ENCODE measurements at places on chromosomes 2 and 18. TPM values are rescaled to one million over a fixed set of nuclear protein-coding genes. Genes with fewer than 3 reads are reported as not detected.

GRCh38 chr2:66530651-66531050 is 95.7 kb downstream of the MEIS1 start:
- no peak for DNase-seq

PHOSPHO2 gene
- 0.48 TPM for polyA plus RNA-seq

- DNase-seq, result peak; percentile 64
These were observed 257.4 kb upstream of the RBMS1 start for GRCh38 chr2:160751021-160751420.

DNA sequence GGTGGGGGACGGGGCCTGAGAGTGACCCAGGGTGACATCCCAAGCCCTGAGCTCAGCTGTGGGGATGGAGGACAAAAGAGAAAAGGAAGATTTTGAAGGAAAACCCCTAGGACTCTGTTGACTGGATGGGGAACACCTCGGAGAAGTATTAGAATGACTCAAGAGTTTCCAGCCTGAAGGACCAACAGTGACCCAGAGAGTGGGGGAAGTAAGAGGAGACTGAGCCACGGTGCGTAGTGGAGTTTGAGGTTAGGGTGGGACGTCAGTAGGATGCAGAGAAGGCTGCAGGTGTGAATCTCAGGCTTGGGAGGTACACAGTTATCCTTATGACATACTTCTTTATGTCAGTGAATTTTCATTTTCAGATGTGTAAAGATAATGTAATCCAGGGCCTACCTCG is 119.5 kb downstream of the NCK2 start:
- DNase-seq, result no peak

ERFE gene
- polyA plus RNA-seq, result 3.8 TPM

C2orf68 gene
- 10.1 TPM for polyA plus RNA-seq

- DNase-seq, result peak; percentile 60
These were observed 9.4 kb downstream of the COA5 start for GRCh38 chr2:98598781-98599428.

Measured in IMR-90 (cell line).